ENCODE measurements at places on chromosomes 11 and 22.

DNA sequence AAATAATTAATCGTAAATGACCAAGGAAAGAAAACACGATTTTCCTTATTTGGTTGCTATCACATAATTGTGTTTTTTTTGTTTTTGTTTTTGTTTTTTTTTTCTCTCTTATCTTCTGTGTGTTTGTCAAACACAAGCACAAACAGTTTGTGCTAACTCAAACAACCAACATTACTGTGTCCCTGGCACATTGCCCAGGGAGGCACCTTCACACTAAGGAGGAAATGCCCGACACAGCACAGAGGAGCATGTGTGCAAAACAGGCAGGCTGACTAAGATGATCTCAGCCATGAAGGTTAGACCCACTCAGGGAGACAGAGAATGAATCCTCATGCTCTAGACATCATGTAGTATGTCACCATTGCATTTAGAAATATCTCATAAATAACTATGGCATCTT lies 130.1 kb downstream of the SOX6 start:
- DNase-seq: no peak

GRCh38 chr11:79076526-79077115 lies 364.2 kb downstream of the TENM4 start:
- DNase-seq: peak; percentile 60

GRCh38 chr22:32631507-32632255 lies 157.1 kb downstream of the FBXO7 start:
- no peak for DNase-seq

GRCh38 chr11:18756889-18757288 lies 30.9 kb upstream of the IGSF22 start:
- DNase-seq: no peak

DNA sequence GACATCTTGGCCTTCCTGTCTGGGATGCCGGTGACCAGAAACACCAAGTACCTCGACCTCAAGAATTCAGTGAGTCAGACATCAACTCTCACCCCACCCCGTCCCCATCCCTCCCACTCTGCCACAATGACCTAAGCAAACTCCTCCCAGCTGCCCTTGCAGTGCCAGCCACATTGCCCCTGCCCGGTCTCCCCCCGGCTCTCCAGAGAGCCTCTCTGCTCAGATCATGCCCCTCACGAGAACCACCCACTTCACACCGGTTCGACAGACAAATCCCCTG lies 23.6 kb upstream of the MYRF start:
- DNase-seq: no peak

DNA sequence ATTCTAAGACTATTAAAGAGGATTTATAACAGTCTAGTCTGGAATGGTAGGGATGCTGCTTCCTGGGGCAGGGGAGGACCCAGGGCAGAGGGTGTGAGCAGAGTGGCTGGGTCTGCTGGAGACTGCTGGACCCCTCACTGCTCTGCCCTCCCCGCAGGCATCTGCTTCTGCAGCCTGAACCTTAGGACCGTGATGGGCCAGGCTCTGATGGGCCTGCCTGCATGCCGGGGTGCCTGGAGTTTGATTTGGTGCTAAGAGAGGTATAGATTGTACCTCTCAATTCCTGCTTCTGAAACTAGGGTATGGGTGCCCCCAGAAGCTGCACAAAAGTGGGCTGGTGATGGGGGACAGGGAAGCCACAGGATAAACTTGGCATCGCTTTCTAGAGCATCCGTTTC lies 54.9 kb downstream of the CD82 start:
- DNase-seq: no peak

- no peak for DNase-seq
These were observed 18.1 kb downstream of the SLC6A5 start for GRCh38 chr11:20617346-20618005.

DNA sequence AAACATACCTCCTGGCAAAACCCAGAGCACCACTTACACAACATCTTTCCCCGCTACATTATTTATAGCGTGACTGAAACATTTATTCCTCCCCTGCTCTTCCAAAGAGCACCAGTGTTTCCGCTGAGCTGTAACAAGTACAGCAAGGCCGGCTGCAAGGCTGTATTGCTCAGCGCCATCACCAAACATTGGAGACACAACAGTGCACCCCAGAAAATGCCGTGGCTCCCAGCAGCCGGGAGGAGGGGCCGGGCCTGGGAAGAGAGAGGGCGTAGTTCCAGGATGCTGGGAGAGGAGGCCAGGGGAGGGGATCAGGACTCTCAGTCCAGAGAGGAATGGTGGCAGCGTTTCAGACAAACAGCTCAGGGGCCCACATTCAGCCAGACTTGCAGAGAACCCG lies 133.2 kb downstream of the DSCAML1 start:
- no peak for DNase-seq

DNA sequence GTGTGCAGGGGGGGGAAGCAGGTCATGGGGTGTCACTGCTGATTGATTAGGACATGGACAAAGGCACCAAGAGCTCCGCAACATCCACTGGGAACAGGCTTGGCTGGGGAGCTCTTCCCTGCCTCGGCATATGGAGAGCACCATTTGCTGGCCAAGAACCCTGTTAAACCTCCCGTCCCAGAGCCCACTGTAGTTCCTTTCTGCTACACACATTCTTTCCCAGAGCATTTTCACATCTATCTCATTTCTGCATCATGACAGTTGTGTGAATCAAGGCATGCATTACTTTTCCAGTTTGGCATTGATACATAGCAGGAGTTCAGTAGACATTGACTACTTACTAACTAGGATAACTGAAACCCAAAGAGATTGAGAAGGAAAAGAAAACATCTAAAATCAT lies 333.4 kb upstream of the B3GAT1 start:
- DNase-seq: no peak

DNA sequence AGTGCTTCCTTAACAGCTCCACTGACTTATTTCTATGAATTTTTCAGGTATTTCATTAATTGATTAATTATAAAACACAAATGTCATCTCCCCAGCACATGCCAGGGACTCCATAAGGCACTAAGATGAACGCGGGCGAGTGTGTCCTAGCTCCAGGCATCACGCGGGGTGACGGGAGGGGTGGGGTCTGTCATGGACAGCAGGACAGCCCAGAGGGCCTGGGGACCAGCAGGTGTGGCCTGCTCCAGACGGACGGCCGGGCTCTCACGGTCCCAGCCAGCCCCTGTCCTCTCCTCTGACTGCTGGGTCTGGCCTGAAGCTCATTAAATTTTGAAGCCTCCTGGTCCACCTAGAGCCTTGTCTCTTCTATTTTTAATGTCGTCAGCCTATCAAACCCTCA lies 531.1 kb downstream of the BRD1 start:
- no peak for DNase-seq

GRCh38 chr11:111414267-111414931 lies 35.3 kb upstream of the POU2AF1 start:
- no peak for DNase-seq

- DNase-seq: no peak
These were observed 53.3 kb upstream of the JAM3 start for GRCh38 chr11:134015556-134015955.

DNA sequence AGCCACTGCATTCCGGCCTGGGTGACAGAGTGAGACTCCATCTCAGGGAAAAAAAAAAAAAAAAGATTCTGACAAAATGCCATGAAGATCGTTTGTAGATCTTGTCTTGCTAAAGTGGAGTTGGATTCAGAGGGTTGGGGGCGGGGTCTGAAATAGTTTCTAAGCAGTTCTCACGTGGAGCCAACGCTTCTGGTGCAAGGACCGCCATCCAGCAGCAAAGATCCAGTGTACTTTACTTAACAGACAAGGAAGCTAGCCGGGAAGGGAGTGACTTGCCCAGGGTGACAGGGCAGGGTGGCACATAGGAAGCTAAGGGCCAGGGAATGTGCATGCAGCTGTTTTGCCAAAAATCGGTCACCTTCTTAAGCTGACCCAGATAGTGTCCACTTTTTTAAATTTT lies 27.4 kb downstream of the APOL1 start:
- no peak for DNase-seq

- DNase-seq: no peak
These were observed 4.2 kb downstream of the CPSF7 start for GRCh38 chr11:61425367-61426131.

DNA sequence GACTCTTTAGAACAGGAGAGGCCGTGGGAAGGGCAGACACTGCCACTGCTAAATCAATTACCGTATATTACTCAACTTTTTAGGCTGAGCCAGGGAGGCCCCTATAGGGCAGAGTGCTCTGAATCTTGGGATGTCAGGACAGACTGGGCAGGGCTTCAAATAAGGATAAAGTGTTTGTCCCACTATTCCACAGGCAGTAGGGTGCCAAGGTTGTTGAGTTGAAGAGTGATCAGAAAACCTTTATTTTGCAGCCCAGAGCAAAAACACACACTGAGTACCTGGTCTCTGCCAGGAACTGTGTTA lies 1.6 kb upstream of the B4GAT1 start:
- DNase-seq: no peak

GRCh38 chr22:25849522-25849921 lies 107.5 kb downstream of the MYO18B start:
- no peak for DNase-seq

DNA sequence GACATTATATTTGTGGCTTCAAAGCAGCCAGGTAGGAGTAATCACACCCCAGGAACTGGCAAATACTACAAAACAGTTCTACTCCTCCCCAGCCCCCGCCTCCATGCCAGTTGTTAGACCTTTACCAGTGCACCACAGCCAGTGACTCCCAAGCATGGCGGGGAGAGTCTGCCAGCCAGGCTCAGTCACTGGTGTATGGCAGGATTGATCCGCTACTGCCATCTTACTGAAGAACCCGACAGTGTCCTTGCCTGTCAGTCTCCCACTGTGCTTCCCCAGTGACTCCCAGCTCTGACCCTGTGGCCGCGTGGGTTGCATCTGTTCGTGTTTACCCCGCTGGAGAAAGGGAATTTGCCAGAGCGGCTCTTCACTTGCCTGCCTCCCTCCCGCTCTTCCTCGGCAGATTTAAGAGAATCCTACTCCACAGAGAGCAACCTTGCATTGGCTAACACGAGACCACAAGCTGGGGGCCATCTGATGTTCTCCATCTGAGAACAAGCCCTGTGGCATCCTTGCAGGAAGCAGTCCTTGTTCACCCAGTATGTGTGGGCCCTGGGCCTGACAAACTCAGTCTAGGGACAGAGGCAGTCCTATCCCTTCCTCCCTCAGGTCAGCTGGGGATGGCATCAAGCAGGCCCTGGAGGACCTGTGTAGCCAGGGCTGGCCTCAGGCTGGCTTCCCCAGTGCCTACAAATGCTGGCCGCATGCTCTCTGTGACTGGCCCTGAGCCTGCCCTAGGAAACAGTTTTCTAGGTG lies 33.1 kb downstream of the GNAZ start:
- DNase-seq: no peak

DNA sequence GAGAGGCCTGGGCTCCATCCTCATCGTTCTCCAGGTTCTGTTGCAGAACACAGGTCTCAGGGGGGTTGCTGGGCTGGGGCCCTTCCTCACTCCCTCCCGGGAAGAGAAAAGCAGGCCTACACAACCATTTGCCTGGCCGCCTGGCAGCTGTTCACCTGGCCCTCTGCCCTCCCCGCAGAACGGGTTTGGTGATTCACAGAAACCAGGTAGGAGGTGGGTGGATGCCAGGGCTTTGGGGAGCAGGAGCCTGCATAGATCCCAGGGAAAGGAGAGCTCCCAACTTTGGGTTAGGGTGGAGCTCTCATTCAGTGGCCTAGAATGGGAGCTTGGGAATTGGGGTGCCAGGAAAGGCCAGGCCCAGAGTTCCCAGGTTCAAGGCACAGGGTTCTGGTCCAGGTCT lies 995 bp downstream of the TMEM134 start:
- DNase-seq: peak; percentile 49

Data from Caco-2 (cell line).